Suppressor macrophage (primary cell): ENCODE measurements at places on chromosomes 12 and 14.
A peak's percentile ranks its signal among the peaks of the same experiment; 100 is the strongest.

DNA sequence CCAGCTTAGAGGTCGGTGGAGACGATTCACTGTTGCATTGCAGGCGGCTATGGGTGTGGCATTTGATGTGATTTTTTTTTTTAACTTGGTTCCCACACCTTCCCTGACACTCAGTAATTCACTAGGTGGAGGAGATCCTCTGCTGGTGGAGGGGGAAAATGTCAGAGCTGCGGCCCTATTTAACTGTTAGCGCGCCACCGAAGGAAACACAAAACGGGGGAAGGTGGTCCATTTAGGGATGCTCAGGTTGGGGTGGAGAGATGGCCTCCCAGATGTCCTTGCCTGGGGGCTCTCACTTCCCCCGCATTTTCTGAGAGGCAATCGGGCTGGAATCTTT lies 4.3 kb upstream of the HOXC12 start:
- DNase-seq, result no peak

- DNase-seq, result peak; percentile 3
These were observed 4.3 kb downstream of the SLC16A7 start for GRCh38 chr12:59600171-59600570.

GRCh38 chr12:119681728-119682638 lies 14.1 kb downstream of the PRKAB1 start:
- no peak for DNase-seq

GRCh38 chr12:48532601-48533000 lies 7.2 kb downstream of the OR8S1 start:
- no peak for DNase-seq

DNA sequence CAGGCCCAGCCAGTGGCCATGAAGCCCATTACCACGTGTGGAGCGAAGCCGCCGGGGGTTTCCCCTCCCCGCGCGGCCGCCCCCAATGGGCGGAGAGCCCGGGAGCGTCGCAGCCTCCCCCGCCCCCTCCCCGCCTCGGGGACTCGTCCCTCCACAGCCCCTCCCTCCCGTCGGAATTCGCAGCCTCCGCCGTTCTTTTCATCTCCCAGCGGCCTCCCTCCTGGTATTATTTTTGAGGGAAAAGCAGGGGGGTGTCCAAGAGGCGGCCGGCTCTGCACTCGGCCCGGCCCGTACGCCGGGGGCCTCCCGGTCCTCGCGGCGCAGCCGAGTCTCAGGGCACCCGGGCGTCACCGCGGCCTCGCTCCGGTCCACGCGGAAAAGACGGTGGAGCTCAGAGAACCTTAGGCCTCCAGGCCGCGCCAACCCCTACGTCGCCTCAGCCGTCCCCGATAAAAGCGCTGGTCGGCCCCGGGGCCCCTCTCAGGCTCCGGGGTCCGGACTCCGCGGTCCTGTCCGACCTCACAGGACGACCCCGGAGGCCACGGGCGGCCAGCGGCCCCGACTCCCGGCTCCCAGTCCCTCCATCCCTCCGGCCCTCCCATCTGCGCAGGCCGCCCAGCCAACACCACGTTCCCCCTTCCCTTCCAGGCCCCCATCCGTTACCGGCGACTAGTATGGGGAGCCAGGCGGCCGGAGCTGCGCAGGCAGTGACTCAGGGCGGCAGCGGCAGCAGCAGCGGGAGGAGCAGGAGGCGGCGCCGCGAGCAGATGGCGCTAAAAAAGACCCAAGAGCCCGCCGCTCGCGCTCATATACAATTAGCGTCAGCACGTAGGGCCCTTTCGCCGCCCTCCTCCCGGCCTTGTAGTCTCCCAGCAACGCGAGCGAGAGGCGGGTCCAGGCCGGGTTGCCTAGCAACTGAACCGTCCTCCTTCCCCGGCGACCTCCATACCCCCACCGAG lies at the start of gene NAP1L1:
Gene NAP1L1, minus strand, starts transcription at position 782 of the 959 bp plus-strand sequence. CDS start 10,466 bp downstream, outside the sequence.
- peak; percentile 99 for DNase-seq

DNA sequence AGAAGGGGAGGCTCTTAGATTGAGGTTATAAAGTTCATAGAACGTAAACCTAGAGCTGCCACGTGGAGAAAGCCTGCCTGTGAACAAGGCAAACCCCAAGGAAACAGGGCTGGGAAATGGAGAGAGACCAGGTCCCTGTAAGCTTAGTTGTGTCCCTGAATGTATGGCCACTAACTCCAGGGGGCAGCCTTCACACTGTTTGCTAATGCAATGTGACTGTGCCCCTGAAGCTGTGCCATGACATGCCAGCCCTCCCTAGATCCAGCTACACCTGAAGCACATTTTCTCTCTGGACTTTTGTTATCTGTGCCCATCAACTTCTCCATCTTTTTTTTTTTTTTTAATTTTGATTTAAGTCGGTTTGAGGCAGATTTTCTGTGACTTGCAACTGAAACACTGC lies 60.6 kb upstream of the TMCC3 start:
- DNase-seq, result peak; percentile 63

DNA sequence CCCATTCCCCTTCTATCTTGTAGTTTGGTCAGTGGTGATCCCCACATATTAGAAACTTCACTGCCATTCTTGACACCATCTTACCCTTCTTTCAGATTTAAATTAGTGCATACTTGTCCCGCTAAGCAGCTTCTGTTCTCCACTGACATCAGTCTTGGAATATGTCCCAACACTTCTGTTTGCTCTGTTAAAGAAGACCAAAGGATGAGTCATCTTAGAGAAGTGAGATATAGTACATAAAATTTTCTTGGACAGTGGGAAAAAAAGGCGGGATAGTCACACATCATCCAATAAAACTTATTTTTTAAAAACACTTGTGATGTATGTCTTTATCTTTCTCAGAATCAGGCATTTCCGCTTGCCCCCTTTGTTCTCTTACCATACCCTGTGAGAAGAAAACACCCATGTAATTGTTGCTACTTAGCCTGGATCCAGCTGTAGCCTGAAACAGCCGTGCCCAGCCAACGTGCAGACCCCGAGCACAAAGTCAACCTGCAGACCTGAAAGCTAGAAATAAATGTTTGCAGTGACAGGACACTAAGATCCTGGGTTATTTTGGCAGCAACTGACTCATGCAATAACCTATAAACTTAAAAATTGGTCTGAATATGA lies 100.1 kb upstream of the PDE3A start:
- DNase-seq, result no peak

DNA sequence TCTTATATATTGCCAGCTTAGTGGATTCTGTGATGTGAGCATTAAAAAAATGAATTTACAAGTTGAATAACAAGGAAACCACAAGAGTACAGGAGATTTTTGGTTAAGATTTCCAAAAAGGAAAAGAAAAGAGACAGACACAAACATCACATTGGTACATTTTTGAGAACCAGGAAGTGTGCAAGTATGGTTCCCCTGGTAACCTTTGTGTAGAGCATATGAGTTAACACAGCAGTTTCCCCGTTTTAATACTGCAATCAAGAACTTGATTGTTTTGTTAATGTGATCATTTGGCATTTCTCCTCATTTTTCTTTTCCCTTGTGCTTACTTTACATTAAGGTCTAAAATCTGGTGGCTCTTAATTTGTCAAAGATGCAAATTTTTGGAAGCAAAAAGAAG lies 490.4 kb upstream of the ATP2B1 start:
- DNase-seq, result peak; percentile 20

- no peak for DNase-seq
These were observed 214.2 kb downstream of the PPM1H start for GRCh38 chr12:62720661-62721330.

GRCh38 chr14:72563676-72564075 lies 330.2 kb downstream of the DPF3 start:
- DNase-seq, result no peak

DNA sequence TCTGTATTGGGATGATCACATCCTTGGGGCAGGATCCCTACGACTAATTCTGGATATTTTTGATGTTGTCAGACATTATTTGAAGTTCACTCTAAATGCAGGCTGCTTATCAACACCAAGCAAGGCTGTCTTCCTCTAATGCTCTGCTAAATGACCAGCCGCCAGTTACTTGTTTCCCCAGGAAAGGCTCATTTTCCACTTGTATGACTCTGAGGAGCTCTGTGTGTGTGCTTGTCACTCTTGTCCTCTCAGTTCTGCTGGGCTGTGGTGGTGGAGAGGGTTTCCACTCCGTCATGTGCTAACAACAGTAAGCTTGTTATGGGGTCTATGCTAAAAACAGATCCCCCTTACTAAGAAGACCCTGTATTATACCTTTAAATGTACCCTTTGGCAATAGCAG lies 42.1 kb downstream of the ATL1 start:
- no peak for DNase-seq

DNA sequence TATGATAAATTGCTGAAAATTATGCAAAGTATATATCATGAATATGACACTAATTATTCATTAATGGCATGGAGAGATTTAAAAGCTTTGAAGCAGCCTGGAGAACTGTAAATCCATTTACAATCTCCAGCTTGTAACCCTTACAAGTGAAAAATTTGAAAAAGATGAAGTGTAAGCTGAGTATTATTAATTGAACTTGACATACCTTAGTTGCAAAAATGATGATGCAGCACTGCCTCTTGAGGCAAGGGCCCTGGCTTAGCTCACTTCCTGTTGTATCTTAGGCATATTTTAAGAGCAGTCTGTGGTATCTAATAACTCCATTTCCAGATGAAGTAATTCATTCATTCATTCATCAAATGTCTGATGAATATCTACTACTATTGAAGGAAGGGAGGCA lies 158.6 kb downstream of the ANO4 start:
- DNase-seq, result no peak

- no peak for DNase-seq
These were observed 75.8 kb upstream of the CCDC91 start for GRCh38 chr12:28114488-28114887.

GRCh38 chr12:12561371-12562015 lies 1.2 kb downstream of the DUSP16 start:
- peak; percentile 66 for DNase-seq

- DNase-seq, result no peak
These were observed 86.6 kb upstream of the FRMD6 start for GRCh38 chr14:51564986-51565604.

DNA sequence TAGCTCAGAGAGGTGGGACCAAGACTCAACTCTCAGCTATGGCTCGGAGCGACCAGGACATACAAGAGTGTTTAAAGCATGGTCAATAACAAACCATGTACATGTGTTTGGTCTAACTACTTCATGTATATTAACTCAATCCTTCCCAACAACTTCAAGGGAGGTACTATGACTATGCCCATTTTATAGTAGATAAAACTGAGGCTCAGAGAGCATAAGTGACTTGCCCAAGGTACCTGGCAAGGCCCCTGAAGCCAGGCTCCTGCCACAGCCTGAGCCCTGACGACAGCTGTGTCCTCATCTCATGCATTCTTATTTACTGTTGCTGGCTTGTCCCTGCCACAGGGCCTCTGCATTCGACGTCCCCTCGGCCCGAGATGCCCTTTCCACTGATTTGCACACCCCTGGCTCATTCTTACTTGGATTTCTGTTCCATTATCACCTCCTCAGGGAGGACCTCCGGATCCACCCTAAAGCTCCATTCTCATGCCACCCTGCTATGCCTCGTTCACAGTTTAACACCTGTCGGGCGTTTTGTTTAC lies 2.6 kb downstream of the TESC start:
- no peak for DNase-seq

- DNase-seq, result no peak
These were observed 121.9 kb upstream of the SLC35F4 start for GRCh38 chr14:57987596-57988300.

GRCh38 chr14:103185051-103186029 lies 62.1 kb downstream of the TNFAIP2 start:
- peak; percentile 24 for DNase-seq

GRCh38 chr14:58635091-58635830 lies 2.5 kb upstream of the DACT1 start:
- DNase-seq, result no peak

- DNase-seq, result no peak
These were observed 45.0 kb downstream of the NOPCHAP1 start for GRCh38 chr12:105030820-105031807.

GRCh38 chr14:29687866-29688265 lies 239.8 kb downstream of the PRKD1 start:
- DNase-seq, result no peak
